ENCODE measurements at places on chromosomes 5 and 9. TPM values are rescaled to one million over a fixed set of nuclear protein-coding genes. Genes with fewer than 3 reads are reported as not detected.

SAP30L gene
- 41.4 TPM for total RNA-seq

DNA sequence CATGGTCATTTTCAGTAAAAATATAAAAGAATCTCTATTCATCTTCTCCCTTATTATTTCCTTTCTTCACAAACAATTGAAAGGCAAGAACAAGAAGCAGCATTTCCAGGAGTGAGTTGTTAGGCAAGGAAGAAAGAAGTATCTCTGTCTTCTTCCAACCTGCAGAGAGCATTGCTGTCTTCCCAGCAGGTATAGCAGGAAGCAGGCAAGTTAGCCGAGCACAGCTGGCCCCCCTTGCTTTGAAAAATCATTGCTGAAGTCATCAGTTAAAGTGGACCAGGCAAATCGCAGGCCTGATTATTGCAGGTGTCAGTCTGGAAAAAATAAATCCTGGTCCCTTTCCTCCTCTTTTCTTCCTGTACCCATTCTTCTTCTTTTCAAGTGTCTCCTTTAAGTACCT lies 353.1 kb upstream of the BRINP1 start:
- DNase-seq = no peak

TNIP1 gene
- 104 TPM for total RNA-seq

DNA sequence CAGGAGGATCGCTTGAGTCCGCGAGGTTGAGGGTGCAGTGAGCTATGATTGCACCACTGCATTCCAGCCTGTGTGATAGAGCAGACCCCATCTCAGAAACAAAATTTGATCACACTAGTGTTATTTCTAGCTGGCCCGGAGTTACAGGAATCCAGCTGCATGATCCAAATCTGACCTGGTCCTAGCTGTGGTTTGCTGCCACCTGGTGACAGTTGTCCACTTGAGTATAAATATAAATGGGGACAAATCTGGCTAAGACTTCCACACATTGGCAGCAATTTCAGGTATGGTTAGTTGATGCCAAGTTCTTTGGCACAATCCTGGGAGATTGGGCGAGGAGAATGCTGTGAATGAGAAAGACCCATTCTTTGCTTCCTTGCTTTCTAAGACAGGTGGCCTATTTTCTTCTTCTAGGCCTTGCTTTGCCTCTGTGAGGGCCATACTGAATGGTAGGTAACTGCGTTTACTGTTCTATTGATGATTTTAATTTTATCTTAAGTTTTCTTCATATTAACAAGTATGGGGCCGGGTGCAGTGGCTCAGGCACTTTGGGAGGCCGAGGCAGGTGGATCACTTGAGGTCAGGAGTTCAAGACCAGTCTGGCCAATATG lies 35.4 kb downstream of the UBE2R2 start:
- DNase-seq = peak; percentile 70

FOXD4L5 gene
- total RNA-seq = not detected

PCDHB10 gene
- total RNA-seq = 0.44 TPM

DNA sequence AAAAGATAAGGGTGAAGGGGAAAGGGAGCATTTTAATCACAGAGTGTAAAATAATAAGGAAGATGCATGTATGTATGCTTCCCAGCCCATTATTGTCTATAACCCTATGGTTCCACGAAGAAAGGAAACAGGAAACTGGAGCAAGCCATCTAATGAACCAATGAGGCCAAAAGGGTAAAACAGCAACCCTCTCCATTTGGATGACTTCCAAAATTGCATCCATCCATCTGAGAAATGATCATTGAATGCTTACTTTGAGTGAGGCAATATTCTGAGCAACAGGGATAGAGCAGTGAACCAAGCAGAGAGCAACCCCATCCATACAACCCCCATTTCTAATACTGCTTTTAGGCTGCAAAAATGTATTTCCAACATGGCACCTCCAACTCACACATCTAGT lies 46.9 kb downstream of the ARL15 start:
- no peak for DNase-seq

SPOCK1 gene
- 18.9 TPM for total RNA-seq

GPX8 gene
- 8.3 TPM for total RNA-seq

DNA sequence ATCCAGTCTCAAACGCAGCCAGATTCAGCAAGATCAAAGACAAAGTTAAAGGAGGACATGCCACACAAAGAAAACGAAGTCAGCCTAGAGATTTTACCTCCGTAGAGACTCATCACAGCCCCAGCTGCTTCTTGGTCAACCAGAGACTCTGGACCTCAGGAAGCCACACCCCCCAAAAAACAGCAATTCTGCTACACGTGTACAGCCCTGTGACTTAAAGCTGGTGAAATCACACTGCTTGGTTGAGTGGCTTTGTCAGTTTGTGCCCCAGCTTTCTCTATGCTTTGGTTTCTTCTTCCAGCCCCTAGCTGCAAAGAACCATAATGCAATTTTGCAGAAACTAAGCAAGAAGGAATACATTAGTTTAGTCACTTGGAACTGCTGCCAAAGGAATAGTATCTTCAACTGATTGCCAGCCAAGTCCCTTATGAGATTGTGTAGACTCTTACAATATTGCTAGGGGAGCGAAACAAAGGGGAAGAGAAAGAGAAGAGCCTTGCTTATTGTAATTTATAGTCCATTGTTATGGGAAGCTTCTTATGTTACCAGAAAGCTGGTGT lies 158.8 kb upstream of the ZNF462 start:
- no peak for DNase-seq

- no peak for DNase-seq
Observed at GRCh38 chr9:121207371-121207940, 5.8 kb upstream of the RAB14 start.

- no peak for DNase-seq
Observed at GRCh38 chr5:81336556-81336955, 35.2 kb downstream of the ZCCHC9 start.

- DNase-seq = no peak
Observed at GRCh38 chr9:133203506-133204075, 5.5 kb downstream of the OBP2B start.

DNA sequence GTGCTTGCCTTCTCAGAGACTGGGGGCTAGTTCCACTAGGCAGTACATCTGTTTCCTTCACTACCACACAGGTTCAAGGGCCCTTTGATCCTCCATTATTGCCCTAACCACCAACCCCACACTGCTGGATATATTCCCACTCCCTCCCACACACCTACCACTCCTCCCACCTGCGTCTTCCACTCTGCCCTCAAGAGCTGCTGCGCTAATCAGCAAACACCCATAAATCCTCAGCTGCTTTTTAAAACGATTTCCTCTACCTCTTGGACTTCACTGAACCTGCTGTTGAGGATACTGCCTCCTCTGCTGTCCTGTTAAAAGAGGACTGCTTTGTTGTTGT lies 120.9 kb downstream of the MAPKAP1 start:
- no peak for DNase-seq

FOXD1 gene
- total RNA-seq = not detected

DMRT3 gene
- not detected for total RNA-seq

TTC23L gene
- total RNA-seq = not detected

DNA sequence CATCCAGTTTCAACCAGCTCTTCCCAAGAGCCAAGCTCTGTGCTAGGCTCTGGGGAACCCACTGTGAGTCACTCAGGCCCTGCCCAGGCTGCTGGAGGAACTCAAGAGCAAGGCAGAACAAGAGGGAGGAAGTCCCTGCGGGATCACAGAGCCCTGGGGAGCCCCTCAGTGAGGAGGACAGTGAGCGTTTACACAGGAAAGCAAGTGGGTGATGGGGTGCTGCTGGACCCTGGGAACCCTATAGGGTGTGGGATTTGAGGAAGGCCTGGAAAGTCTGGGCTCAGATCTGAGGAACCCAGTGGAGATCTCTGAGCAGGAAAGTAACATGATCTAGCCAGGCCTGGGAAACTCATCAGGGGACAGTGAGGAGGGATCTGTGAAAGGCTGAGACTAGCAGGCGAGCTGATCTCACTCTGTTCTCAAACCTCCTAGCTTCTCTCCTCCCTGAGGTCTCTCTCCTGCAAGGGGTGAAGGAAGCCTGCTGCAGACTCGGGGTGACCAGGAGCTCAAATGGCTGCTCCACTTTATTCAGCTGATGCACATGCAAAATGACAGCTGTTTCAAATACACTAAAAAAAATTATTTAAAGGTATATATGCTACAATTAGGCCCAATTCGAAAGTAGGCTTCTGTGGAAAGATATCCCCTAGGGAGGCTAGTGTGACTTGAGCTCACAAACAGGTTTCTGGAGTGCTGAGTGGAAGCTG lies 70.0 kb downstream of the SHB start:
- peak; percentile 36 for DNase-seq

DNA sequence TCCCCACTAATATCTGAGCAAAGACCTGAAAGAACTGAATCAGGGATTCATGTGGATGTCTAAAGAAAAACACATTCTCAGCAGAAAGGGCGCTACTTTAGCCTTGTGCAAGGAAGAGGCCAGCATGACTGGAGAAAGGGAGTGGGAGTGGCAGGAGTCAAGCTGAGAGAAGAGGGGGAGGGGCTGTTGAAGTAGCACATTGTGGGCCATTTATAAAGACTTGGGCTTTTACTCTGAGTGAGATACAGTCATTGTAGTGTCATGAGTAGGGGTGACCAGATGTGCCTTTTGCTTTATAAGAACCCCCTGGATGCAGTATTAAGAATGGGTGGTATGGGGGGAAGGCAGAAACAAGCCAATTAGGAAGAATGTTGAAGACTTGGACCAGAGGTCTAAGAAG lies 452.8 kb downstream of the ENC1 start:
- no peak for DNase-seq

DNA sequence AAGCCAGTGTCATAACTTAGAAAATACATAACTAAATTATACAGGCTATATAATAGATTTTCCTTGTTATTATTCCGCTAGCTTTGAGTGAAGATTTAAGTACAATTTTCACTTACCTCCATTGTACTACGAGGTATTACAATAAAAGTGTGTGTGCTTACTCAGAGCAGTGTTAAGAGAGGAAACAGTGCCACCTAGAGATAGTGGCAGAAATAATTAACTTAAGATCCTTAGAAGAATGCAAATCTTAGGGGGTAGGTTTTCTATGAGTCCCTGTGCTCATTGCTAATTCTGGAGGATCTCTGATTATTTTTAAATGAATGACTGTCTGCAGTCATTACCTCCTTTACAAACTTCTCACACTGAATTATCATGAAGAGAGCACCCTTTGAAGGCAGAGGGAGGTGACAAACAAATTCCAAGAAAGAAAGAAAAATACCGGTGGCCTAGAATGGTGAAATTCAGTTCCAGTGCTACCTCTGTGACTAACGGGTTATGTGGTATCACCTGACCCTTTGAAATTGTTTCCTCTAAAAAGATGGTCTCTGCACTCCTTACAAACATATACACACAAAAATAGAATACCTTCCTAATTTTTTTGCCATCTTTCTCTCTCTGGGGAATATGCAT lies 379.8 kb downstream of the TRIM36 start:
- no peak for DNase-seq

DNA sequence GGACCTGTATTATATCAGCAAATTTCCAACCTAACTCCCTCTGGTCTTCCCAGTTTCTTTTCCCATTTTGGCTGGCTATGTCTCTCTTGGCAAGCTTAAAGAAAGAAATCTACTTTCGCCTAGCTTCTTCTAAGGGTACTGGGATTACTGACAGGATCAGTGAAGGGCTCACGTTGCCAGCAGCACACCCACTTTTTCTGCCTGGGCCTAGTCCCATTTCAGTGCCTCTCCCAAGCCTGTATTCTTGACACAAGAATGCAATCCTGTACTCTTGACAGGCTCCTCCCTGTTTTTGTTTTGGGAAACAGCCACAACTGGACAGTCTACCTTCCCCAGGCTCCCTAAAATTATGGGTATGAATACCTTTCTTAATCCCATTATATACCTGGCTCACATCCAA lies 170.5 kb downstream of the EPB41L4A start:
- DNase-seq = no peak

OR1Q1 gene
- not detected for total RNA-seq

GRCh38 chr9:13500034-13500433 lies 220.5 kb upstream of the MPDZ start:
- DNase-seq = no peak

DNA sequence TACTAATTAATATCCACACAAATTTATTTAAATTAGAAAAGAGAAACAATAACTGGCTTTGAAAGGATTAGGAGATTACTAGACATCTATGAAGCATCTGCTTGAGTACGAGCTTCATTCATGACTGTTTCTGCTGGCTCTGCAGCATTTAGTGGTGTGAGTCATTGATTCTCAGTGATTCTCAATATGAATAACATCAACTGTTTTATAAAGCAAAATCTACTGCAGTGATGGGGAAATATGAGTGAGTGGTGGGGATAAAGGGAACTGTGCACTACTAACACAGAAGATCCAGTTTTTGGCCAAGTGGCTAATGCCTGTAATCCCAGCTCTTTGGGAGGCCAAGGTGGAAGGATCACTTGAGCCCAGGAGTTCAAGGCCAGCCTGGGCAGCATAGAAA lies 8.4 kb downstream of the FNBP1 start:
- no peak for DNase-seq

DNA sequence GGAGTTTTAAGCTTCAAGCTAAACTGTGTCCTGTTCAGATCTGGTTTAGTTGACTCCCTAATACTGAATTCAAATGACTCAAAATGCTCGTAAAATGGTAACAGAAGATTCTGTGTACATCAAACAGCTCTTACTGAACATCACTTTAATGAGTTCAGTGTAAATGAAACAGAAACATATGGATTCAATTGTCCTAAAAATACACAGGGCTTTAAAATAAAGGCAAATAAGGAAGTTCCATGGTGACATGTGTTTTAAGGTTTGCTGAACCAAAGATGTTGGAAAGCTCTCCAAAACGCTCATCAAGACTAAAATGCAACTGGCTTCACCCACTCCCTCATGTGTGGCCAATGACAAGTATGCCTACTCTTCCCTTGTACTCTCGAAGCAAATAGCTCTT lies 340.0 kb upstream of the PIK3R1 start:
- DNase-seq = no peak

IFNK gene
- total RNA-seq = not detected

GRCh38 chr5:141328231-141328630 lies 2.1 kb upstream of the PCDHGA1 start:
- DNase-seq = no peak

GRCh38 chr5:59693492-59694309 lies 199.8 kb downstream of the PDE4D start:
- no peak for DNase-seq

GRCh38 chr5:13985731-13986418 lies 41.4 kb upstream of the DNAH5 start:
- DNase-seq = no peak

DNA sequence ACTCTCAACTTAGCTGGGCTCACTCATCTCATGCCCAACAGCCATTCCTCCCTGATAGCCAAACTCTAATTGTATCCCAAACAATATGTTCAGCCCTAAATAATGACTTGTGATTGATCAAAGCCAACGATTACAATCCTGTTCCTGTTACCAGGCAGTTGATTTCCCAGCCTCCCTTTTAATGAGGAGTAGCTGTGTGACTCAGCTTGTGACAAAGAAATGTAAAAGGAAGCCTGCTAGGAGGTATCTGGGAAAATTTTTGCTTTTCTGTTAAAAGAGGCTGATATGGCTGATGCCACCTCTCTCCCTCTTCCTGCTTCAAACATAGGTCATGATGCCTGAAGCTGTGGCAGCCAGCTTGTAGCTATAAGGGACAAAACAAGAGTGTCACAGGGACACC lies 19.6 kb upstream of the ENC1 start:
- DNase-seq = no peak

Measured in heart left ventricle (tissue), 16 donors.